ENCODE measurements at places on chromosomes 5 and 9.

- DNase-seq: no peak
Observed at GRCh38 chr5:136594416-136594815, 229.1 kb upstream of the TRPC7 start.

DNA sequence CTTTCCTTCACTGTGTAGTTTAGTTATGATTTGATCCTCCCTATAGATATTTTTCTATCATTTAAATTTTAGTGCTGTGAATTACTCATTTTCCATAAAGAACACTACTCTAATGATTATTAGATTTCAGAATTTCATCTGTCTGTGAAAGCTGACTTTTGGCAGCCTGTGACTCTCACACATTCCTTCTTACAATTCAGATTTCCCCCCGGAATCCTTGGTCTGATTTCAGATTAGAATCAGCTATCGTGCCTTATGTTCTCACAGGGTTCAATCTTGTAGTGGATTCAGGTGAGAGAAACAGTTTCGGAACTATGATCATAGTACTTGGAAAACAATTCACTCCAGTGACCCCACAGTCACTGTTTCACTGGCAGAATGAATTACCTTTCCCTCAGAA is 26.2 kb downstream of the ZNF474 start:
- no peak for DNase-seq

- no peak for DNase-seq
Observed at GRCh38 chr5:138543730-138544104, 681 bp upstream of the ETF1 start.

- no peak for DNase-seq
Observed at GRCh38 chr5:124796495-124796894, 50.1 kb upstream of the ZNF608 start.

GRCh38 chr5:4570047-4570995 is 569.8 kb upstream of the ADAMTS16 start:
- no peak for DNase-seq

- DNase-seq: no peak
Observed at GRCh38 chr5:149210968-149211490, 60.6 kb upstream of the AFAP1L1 start.

DNA sequence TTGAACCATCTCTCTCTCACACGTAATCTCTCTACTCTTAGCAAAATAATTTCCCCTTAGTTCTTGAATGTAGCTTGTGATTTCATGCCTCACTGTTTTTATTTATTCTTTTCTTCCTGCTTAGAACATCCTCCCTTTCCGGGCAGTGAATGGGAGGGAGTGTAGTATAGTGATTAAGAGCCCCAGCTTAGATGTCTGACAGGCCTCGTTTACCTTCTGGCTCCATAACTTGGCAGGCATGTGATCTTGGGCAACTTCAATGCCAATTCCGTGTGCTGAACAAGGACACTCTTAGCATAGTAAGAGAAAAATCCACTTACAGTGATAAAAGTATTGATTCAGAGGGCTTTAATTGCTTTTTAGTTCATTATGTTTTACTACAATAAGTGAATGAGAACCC is 96.3 kb upstream of the TNPO1 start:
- DNase-seq: no peak
